ENCODE measurements at places on chromosomes 1 and 21. TPM values are rescaled to one million over a fixed set of nuclear protein-coding genes. Genes with fewer than 3 reads are reported as not detected.

Gene LCK
- total RNA-seq: 10.3 TPM

GRCh38 chr1:85569122-85569521 is 11.4 kb upstream of the CCN1 start:
- H3K4me1 ChIP-seq: peaks cover 3% of the 10 kb centered on the region
- no peaks in the 10 kb centered on the region for H3K36me3 ChIP-seq
- DNase-seq: no peak
- no peak overlapping the region for H3K4me3 ChIP-seq
- no peaks in the 10 kb centered on the region for H3K27me3 ChIP-seq
- H3K27ac ChIP-seq: no peak overlapping the region

GRCh38 chr21:29650523-29651022 is 289.2 kb downstream of the GRIK1 start:
- no peaks in the 10 kb centered on the region for H3K36me3 ChIP-seq
- no peak overlapping the region for H3K4me3 ChIP-seq
- no peak overlapping the region for H3K27ac ChIP-seq
- peaks cover 2% of the 10 kb centered on the region for H3K4me1 ChIP-seq
- DNase-seq: no peak

Gene AMIGO1
- 8.5 TPM for total RNA-seq

DNA sequence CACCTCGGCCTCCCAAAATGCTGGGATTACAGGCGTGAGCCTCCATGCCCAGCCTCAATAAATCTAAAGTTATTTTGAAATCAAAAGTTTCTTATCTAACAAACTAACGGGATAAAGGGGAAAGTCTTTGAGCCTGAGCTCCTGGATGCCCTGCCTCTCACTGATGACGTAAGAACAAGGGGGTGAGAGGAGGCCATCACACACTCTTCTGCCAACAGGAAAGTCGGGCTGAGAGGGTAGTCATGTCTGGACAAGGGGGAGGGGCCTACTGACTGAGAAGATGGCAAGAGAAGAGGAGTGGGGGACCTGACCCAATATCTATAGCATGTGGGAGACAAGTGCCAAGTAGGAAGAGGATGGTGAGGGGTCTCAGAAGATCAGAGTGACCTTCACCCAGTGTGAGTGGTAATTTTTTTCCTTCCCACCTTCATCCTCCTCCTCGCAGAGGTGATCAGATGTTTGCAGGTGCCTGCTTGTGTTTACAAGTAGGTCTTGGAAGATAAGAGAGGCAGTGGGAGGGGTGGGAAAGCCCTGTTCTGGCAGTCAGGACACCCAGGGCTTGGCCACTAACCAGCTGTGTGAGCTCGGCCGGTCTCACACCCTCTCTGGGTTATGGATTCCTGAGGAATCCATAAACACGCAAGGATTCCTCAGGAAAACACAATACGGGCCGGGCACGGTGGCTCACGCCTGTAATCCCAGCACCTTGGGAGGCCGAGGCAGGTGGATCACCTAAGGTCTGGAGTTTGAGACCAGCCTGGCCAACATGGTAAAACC is 9.6 kb downstream of the UQCRHL start:
- no peaks in the 10 kb centered on the region for H3K36me3 ChIP-seq
- no peak overlapping the region for H3K27ac ChIP-seq
- no peak overlapping the region for H3K4me3 ChIP-seq
- H3K27me3 ChIP-seq: no peaks in the 10 kb centered on the region
- H3K4me1 ChIP-seq: peaks cover 24% of the 10 kb centered on the region
- no peak for DNase-seq

Gene COA6
- 21.2 TPM for total RNA-seq

GRCh38 chr1:185213091-185213490 is 56.1 kb downstream of the SWT1 start:
- H3K27me3 ChIP-seq: no peaks in the 10 kb centered on the region
- H3K4me1 ChIP-seq: no peaks in the 10 kb centered on the region
- H3K36me3 ChIP-seq: no peaks in the 10 kb centered on the region
- H3K27ac ChIP-seq: no peak overlapping the region

Gene ATXN7L2
- total RNA-seq: 7.3 TPM

DNA sequence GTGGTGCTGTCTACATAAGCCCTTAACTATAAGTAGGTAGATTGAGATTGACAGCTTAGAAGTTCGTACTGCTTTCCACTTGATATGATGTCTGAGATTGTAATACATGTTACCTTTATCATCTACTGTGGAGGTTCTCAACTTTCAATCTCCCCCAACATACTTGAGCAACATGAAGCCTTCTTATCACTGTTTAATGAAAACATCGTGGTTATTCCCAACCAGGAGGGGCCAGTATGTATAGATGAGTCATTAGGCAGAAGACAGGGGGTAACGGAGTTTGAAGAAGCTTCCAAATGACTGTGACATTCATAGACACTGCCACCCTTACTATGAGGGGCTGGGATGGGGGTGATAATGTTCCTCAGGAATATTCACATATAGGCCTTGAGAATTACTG is 36.0 kb downstream of the CENPF start:
- no peaks in the 10 kb centered on the region for H3K27me3 ChIP-seq
- no peak overlapping the region for H3K4me3 ChIP-seq
- H3K27ac ChIP-seq: no peak overlapping the region
- H3K36me3 ChIP-seq: no peaks in the 10 kb centered on the region
- no peak for DNase-seq

DNA sequence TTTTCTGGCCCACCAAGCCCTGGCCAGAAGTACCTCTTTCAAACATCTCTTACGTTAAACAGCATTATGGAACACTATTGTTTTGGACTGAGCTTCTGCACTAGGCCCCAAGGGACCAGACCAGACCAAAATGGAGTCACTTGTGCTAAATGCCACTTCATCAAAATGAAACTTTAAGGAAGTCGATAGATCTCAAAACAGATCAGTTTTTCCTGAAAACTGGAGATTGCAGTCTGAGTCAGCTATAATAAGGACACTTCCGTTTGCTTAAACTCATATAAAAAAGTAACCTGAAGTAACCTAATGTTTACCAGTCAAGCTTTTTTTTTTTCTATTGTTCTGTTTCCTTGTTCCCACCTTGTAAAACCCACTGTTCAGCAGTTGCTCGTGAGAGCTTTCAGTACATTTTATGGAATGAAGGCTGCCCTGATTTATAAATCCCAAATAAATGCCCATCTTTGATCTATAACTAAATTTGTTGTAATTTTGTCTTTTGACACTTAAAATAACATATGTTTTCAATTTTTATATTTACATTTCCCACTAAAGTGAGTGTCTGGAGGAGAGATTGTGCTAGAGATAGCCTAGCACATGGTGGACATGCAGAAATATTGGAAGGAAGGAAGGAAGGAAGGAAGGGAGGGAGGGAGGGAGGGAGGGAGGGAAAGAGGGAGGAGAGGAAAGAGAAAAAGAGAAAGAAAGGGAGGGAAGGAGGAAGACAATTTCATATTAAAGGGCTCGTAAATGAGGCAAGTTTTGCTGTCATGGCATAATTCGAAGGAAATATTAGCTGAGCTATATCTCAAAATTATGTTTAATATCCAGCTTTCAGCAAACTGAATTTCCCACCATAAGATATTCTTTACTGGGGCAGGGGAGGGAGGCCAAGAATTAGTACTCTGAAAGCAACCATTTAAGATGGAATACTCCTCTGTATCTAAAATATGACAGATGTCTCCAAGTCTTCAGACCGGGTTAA is 77.0 kb upstream of the CXADR start:
- H3K27me3 ChIP-seq: no peaks in the 10 kb centered on the region
- DNase-seq: no peak
- no peak overlapping the region for H3K27ac ChIP-seq
- no peaks in the 10 kb centered on the region for H3K4me1 ChIP-seq

DNA sequence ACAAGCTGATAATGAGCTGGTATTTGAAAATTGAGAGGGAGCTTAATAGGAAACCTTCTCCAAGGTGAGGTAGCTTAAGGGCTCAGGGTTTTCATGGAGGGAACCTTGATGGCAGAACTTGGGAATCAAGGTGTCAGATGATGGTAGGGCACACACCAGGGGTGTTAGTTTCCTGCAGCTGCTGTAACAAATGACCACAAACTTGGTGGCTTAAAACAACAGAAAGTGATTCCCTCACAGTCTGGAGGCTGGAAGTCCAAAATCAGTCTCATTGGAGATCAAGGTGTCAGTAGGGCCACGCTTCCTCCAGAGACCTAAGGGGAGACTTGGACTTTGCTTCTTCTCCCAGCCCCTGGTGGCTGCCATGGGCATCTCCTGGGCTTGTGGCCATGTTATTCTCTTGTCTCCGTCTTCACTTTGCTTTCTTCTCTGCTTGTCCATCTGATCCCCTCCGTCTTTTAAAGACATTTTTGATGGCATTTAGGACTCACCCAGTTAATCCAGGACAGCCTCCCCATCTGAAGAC is 45.5 kb downstream of the HUNK start:
- no peak for DNase-seq
- H3K27ac ChIP-seq: no peak overlapping the region
- H3K27me3 ChIP-seq: no peaks in the 10 kb centered on the region
- no peaks in the 10 kb centered on the region for H3K4me1 ChIP-seq

DNA sequence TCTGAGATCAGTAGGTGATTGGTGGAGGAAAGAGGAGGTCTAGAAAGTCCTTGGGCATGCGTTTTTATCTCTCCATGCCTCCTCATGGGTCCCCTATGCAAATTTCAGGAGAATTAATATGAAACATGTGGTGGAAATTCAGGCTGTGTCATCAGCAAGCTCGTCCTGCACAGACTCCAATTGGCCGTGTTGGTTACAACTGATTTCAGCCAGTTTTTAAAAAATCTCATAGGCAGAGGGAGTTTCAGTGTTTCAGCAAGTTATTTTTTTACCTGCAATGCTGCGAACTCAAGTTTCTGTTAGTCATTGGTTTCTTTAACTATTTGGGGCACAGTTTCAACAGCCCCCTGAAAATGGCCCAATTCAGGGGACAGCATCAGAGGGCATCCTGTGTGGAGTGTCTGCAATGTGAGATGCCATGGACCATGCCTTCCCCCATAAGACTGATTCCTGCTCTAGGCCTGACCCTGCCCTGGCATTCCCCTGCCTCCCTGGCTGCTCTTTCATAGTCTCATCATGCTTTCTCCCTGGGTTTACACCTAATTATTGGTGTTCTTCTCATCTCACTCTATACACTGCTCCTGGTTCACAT is 59.9 kb downstream of the C1orf198 start:
- H3K4me1 ChIP-seq: no peaks in the 10 kb centered on the region
- H3K36me3 ChIP-seq: no peaks in the 10 kb centered on the region
- H3K27ac ChIP-seq: no peak overlapping the region
- no peaks in the 10 kb centered on the region for H3K27me3 ChIP-seq
- H3K4me3 ChIP-seq: no peak overlapping the region

Gene RASAL2
- 26.5 TPM for total RNA-seq

DNA sequence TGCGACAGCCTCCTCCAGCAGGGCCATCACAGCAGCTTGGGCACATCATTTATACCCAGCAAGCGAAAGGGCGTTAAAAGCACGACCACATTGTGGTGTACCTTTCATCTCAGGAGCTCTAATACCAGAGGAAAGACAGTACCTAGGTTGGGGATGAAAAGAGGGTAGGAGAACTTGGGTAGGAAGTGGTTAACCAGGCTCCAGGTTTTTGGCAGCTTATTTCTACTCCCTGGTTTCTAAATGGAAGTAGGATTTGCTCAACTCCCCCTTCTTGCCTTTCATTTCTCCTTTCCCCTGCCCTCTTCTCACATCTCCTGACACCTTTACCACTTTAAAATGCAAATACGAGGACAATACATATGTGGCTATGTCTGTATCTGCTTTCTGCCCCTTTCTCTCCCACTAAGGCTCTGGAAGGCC is 30.2 kb downstream of the FAM177B start:
- no peaks in the 10 kb centered on the region for H3K27me3 ChIP-seq
- H3K4me3 ChIP-seq: no peak overlapping the region
- H3K4me1 ChIP-seq: no peaks in the 10 kb centered on the region
- no peaks in the 10 kb centered on the region for H3K36me3 ChIP-seq
- DNase-seq: no peak
- H3K27ac ChIP-seq: no peak overlapping the region

DNA sequence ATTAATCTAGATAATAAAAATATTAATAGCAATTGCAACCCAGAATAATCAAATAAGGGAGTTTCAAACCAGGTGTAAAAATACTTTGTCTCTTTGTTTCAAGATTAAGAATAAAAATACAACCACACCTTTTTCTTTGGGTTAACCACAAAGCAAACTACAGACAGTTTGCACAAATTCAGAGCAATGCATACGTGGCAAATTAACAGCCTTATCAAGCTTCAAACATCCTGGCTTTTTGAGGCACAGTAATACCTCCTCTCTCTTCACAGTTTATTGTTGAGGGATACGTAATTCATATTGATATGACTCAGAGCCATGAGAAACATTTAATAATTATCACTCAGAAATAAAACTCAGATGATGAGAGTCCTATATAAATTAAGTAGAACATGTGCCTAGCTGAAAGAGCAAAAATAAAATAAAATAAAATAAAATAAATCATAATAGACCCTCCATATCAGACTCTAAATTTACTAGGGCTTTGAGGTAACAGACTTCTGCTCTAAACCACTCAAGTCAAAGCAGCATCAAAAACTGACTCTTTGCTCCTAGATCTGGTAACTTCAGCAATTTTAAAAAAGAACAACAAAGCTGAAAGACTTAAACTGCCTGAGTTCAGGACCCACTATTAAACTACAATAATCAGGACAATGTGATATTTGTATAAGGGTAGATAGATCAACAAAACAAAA is 11.4 kb downstream of the EDEM3 start:
- H3K4me1 ChIP-seq: peaks cover 11% of the 10 kb centered on the region
- no peak overlapping the region for H3K27ac ChIP-seq
- H3K4me3 ChIP-seq: no peak overlapping the region

Gene INTS7
- 9.8 TPM for total RNA-seq

GRCh38 chr1:241440904-241441303 is 78.7 kb downstream of the FH start:
- no peak overlapping the region for H3K27ac ChIP-seq
- no peaks in the 10 kb centered on the region for H3K4me1 ChIP-seq
- no peak for DNase-seq
- no peaks in the 10 kb centered on the region for H3K27me3 ChIP-seq
